Endothelial cell of umbilical vein (primary cell): ENCODE measurements at places on chromosomes 4 and X. TPM values are rescaled to one million over a fixed set of nuclear protein-coding genes. Genes with fewer than 3 reads are reported as not detected.

MAGEB16 gene
- not detected in 2 replicates for total RNA-seq

CDX4 gene
- total RNA-seq: not detected in 2 replicates

WDFY3 gene
- total RNA-seq: 89.7 and 113 TPM in 2 replicates

GPR50 gene
- total RNA-seq: not detected in 2 replicates

MAGEA8 gene
- not detected in 2 replicates for total RNA-seq

L1CAM gene
- total RNA-seq: not detected in 2 replicates

PCDH11X gene
- total RNA-seq: not detected in 2 replicates

CITED1 gene
- total RNA-seq: 0.83 TPM in 1 of 2 replicates, not detected in the other

STOX2 gene
- total RNA-seq: 0.02 and 0.24 TPM in 2 replicates

POU3F4 gene
- total RNA-seq: not detected in 2 replicates

CTAG1B gene
- total RNA-seq: not detected in 2 replicates

ALG13 gene
- 37.9 and 38.2 TPM in 2 replicates for total RNA-seq

IQCM gene
- total RNA-seq: not detected in 2 replicates

GPR143 gene
- total RNA-seq: 9.3 and 9.7 TPM in 2 replicates

GRPR gene
- 0.28 TPM in 1 of 2 replicates, not detected in the other for total RNA-seq

PFKFB1 gene
- 0.16 and 0.20 TPM in 2 replicates for total RNA-seq

ASB9 gene
- total RNA-seq: 5.6 and 7.6 TPM in 2 replicates

SLITRK2 gene
- total RNA-seq: not detected in 2 replicates

TKTL1 gene
- total RNA-seq: not detected in 2 replicates

HOPX gene
- total RNA-seq: 0.62 and 5.8 TPM in 2 replicates

SULT1B1 gene
- total RNA-seq: 59.5 and 68.2 TPM in 2 replicates

SMIM10L2A gene
- 0.18 and 0.24 TPM in 2 replicates for total RNA-seq

ADAM29 gene
- not detected in 2 replicates for total RNA-seq

POLA1 gene
- 16.4 and 18.6 TPM in 2 replicates for total RNA-seq

BCAP31 gene
- total RNA-seq: 198 and 203 TPM in 2 replicates

ARR3 gene
- total RNA-seq: not detected in 2 replicates

SRPX2 gene
- 124 and 133 TPM in 2 replicates for total RNA-seq
